Mesenchymal stem cell (in vitro differentiated cells and primary cell): ENCODE measurements at places on chromosomes 6 and 20.

- DNase-seq: no peak
Observed at GRCh38 chr20:11847827-11848226, 69.9 kb upstream of the BTBD3 start.

GRCh38 chr6:81304466-81304865 lies 448.0 kb downstream of the TENT5A start:
- peak; percentile 3 for DNase-seq

GRCh38 chr20:53914781-53915445 lies 155.5 kb downstream of the BCAS1 start:
- DNase-seq: peak; percentile 32

- DNase-seq: no peak
Observed at GRCh38 chr6:90388395-90388794, 91.8 kb upstream of the BACH2 start.

- DNase-seq: no peak
Observed at GRCh38 chr6:11294228-11294627, 61.8 kb upstream of the NEDD9 start.

GRCh38 chr6:14134211-14134910 lies 16.8 kb downstream of the CD83 start:
- DNase-seq: no peak

DNA sequence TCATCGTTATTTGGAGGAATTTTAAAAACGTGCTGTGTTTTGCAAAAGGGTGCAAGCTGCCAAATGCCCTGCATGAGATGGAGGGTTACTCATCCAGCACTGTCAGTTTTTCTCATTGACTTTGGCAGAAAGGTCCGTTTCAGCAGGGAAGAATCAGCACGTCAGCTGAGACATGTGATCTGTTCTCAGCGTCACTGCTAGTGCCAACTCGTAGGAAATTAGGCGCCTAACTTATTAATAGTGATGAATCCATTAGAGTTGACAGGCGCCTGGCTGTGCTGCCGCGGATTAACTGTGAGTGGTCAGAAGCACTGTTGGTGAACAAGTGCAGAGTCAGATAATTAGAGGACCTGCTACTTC lies 175.5 kb upstream of the FOXQ1 start:
- no peak for DNase-seq

DNA sequence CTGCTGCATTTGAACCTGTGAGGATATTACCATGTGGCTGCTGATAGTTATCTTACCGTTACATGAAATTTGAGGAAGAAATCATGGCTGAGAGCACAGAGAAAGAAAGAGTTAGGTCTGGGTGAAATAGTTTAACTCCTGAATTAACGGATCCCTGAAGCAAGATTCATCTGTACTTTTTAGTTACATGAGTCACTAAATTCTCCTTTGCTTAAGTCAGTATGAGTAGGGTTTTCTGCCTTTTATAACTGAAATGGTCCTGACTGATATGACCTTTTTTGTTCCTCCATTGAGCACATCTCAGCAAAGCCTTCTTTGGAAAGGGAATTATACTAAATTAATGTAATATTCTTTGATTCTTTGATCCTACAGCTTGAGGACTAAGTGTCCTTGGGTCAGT lies 333.3 kb upstream of the ZFP64 start:
- no peak for DNase-seq

DNA sequence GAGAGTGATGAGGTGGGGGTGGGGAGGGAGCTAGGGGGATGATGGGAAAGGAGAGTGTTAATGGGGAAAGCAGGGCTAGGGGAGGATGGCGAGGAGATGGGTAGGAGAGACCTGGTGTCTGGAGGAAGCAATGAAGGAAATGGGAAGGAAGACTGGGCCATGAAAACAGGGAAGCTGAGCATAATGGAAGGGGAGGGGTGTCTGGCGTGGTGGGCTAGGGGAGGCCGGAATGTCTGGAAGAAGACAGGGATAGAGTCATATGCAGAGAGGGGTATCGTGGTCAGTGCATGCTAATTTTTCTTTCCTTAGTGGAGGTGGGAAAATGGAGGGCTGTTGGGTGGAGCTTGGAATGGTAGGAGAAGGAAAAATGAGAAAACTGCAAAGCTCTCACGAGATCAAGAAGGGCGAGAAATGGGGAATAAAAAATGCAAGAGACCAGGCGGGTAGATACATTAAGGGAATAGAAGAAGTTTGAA lies 423 bp downstream of the KLHDC3 start:
- peak; percentile 63 for DNase-seq

- DNase-seq: peak; percentile 67
Observed at GRCh38 chr6:89022798-89023197, 57.8 kb upstream of the PNRC1 start.

- no peak for DNase-seq
Observed at GRCh38 chr20:48335308-48336050, 492.3 kb downstream of the PREX1 start.

DNA sequence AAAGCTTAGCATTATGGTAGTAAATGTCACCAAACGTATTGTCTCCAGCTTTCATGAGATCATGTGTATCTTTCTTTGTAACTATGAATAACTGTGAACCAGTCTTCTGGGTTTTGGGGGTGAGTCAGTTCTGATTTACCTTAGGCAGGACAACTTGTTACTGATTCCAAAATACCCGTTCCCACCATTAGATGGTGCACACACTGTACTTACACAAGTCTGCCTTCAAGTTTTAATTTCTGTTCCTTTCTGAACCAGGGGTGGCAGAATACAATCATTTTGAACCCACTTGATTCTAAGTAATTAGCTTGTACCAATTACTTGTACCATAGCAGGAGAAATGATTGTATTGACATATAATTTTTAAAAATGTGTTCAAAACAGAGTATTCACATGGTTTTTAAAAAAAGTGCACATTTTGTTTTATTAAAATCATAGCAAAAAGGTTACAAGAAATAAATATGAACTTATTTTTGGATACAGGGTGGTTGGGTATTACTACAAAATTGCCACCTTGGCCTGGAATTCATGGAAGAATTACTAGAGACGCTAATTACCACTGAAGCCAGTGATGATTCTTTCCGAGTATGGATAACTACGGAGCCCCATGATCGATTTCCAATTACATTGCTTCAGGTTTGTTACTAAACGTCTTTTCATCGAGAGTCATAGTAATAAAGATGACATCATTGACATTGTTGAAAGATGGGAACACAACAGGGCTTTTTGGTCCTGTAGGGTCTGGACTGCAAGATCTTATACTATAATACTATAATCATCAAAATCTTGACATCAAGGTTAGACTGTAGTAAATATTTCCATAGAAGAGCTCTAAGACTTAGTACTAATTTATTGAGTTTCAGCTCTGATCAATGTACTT lies 75.2 kb upstream of the GLP1R start:
- peak; percentile 66 for DNase-seq

DNA sequence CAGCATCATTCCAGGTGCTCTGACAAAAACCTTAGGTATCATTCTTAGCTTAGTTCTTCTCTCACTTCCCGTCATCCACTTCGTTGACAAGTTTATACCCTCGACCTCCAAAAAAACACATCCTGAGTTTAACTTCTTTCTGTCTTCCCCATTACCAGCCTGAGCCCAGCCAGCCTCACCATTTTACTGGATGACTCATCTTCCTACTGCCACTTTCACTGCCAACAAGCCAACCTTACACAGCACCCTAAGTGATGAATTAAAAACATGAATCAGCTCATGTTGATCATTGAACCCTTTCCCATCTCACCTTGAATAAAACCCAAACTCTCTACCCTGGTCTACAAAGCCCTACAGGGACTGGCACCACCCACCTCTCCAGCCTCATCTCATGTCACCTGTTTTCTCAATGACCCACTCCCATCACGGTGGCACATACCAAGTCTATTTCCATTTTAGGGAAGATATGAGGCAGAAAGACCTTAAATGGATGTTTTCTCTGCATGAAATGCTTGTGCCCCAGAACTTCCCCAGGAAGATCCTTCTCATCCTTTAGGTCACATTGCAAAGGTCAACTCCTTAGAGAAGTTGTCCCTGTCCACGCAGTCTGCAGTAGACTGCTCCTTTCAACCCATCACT lies 9.9 kb upstream of the UST start:
- DNase-seq: no peak

GRCh38 chr6:139591075-139591865 lies 216.8 kb upstream of the CITED2 start:
- peak; percentile 70 for DNase-seq

GRCh38 chr6:44257753-44258324 lies 511 bp upstream of the SLC35B2 start:
- DNase-seq: no peak

- no peak for DNase-seq
Observed at GRCh38 chr6:428047-428603, 36.6 kb downstream of the IRF4 start.

DNA sequence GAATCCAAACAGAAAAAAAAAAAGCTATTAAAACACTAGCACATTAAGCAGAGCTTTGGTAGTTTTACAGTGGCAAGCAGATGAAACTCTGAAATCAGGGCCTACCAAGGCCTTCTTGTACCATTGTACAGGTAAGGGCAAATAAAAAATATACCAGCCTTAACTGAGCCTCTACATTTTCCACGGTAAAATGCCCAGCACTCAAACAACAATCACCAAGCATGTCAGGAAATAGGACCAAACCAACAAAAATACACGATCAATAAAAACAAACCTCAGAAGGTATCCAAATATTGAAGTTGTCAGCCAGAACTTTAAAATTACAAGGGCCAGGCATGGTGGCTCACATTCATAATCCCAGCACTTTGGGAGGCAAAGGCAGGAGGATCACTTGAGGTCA lies 18.3 kb downstream of the TRERF1 start:
- DNase-seq: no peak

- DNase-seq: peak; percentile 93
Observed at GRCh38 chr6:36627801-36628246, 33.7 kb downstream of the SRSF3 start.

DNA sequence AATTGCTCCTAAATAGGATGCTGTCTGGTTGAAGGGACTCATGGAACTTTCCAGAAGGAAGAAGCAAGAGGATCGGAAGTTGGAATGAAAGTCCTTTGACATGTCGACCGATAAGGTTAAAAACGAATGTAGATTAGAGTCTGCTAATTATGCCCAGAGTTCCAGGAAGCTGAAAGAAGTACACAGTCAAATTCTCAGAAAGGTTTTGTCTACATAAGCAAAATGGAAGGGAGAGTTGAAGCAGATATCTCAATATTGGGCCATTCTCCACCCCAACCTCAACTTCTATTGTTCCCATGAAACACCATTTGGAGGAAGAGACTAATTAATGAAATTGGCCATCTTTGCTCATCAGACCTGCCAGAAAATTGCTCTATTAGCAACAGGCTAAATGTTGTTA lies 64.0 kb downstream of the CAP2 start:
- DNase-seq: no peak

GRCh38 chr20:8020314-8021079 lies 936 bp upstream of the TMX4 start:
- DNase-seq: peak; percentile 46

DNA sequence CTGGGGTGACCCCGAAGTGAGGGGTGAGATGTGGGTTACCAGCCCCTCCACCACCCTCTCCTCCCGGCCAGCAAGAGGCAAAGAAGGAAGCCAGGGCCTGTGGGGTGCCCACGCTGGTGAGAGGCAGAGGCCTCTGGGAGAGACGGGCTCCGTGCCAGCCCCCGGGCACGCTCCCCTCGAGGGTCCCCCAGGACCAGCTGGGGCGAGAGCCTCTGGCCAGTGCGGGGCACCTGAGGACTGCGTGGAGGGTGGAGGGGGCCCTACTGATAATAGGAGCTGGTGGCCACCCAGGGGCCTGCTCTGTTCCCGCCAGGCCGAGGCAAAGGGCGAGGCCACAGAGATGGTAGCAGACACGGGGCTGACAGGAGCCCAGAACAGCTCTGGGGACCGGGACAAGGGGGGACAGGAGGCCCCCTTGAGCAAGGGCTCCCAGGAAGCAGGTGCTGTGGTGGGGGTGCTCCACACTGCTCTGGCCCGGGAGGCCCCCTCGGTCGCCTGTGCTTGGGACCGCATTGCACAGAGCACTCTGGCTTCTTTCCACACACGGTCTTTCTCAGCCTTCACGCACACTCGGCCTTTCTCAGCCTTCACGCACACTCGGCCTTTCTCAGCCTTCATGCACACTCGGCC lies 226.9 kb downstream of the TTLL2 start:
- no peak for DNase-seq

GRCh38 chr20:60403105-60403741 lies 445.0 kb downstream of the CDH26 start:
- DNase-seq: no peak

- no peak for DNase-seq
Observed at GRCh38 chr20:23684261-23684660, 4.6 kb downstream of the CST4 start.

- no peak for DNase-seq
Observed at GRCh38 chr20:61926253-61926613, 139.4 kb downstream of the TAF4 start.

GRCh38 chr20:7790189-7790588 lies 150.1 kb downstream of the HAO1 start:
- DNase-seq: no peak

GRCh38 chr6:170019818-170020583 lies 268.6 kb downstream of the ERMARD start:
- DNase-seq: no peak
